ENCODE measurements at places on chromosomes 11 and 22.

DNA sequence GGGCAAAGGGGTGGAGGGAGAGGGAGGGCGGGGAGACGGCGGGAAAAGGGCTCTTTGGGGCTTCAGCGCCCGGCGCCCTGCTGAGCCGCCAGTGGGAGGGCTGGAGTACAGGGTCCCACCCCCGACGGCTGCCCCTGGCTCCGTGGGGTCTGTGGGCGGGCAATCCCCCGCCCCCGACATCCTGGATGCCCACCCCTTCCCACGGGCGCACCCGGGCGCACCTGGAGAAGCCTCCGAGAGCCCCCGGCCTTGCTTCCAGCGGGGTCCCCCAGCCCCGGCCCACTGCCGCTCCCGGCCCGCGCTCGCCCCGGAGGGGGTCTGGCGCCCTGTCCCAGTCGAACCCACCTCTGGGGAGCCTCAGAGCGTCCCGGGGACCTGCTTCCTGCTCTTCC, 394 bp downstream of the CHRM4 start:
- DNase-seq, result no peak

GRCh38 chr22:17119481-17120202, 1.5 kb downstream of the TMEM121B start:
- no peak for DNase-seq

- no peak for DNase-seq
These were observed 2.2 kb upstream of the KIRREL3 start for GRCh38 chr11:127002669-127003259.

DNA sequence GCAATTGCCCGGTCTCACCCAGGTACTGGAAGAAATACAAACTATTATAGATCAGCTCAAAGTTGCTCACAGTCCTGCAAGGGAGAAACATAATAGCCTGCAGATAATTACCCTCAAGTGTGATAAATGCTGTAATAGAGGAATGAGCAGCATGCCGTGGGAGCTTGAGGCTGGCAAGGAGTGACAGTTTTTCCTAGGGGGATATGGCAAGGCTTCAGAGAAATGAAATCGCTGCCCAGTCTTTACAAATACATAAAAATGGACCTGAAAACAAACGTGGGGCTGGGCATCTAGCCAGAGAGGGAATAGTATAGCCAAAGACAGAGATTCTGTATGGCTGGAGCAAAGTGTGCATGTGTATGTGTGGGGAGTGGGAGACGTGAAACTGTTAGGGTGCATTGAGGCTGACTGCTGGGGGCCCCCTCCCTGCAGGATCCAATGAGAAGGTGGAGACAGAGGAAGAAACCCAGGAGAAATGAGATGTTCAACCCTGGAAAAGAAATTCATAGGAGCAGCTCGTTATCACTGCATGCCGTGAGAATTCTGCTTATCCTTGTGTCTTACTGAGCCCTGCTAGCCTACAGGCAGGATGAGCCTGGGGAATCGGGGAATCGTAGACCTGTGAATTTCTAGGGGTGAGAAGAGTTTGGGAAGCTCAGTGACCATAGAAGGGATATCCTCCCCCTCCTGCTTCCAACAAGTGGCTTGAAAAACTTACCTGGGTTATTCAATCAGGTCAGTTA, 167.0 kb downstream of the LDLRAD3 start:
- DNase-seq, result no peak

- DNase-seq, result peak; percentile 75
These were observed at the start of gene TRPM5 for GRCh38 chr11:2443881-2444820. Gene TRPM5, minus strand, starts transcription at chr11:2444514. Its CDS starts 21,478 bp downstream, at chr11:2423036.

- DNase-seq, result no peak
These were observed 8.2 kb downstream of the GTPBP1 start for GRCh38 chr22:38713921-38714320.

- DNase-seq, result no peak
These were observed 2.9 kb upstream of the LRRC10B start for GRCh38 chr11:61505640-61506155.

GRCh38 chr11:2780850-2781407, 81.1 kb upstream of the KCNQ1OT1 start:
- no peak for DNase-seq

- no peak for DNase-seq
These were observed 86.1 kb upstream of the SEPTIN5 start for GRCh38 chr22:19628038-19628776.

- DNase-seq, result no peak
These were observed 39.7 kb upstream of the SUSD2 start for GRCh38 chr22:24141586-24141985.

DNA sequence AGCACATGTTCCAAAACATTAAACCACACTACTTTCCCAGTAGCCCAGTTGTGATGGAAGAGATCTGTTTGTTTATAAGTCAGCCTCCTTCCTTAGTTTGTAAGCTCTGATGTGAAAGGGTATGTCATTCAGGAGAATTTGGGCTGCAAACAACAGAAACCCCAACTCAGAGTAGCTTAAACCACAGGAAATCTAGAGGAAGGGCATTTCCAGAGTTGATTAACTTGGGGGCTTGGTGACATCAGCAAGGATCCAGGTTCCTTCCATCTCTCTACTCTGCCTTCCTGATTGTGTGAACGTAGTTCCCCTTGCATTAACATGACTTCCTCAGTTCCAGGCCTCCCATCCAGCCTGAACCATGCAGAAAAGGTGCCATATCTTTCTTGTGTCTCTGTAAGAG, 6.5 kb upstream of the FJX1 start:
- DNase-seq, result no peak

DNA sequence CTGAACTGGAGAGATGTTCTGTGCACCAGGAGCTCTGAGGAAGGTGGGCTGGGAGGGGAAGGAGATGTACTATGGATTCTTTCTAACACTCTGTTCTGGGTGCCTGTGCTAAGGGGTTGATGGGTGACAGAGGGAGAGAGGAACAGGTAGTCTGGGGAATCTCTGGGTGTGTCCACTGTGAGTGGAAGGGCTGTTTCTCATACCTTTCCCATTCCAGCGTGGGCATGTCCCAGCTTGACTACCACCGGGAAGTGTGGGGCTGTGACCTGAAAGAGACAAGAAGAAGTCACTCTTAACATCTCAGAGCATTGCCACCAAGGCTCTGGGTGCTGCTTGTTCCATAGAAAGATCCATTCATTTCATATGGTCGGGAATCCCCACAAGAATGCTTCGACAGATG, 121.9 kb downstream of the FBXO7 start:
- no peak for DNase-seq

DNA sequence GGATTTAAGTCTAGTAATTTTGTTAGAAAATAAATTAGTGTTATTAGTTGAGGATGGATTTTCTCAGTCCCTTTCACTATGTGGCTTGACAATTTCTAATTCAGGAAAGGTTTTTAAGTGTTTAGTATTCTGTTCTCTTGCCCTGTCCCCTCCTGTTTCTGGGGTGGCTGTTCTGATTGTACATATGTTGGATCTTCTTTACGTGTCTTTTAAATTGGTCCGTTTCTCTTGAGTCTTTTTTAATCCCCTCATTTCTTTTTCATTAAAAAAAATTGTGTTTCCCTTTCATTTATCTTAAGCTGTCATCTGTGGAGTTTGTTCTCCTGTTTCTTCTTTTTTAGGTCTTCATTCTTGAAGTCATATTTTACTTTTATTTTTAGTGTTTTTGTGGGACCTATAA, 12.5 kb downstream of the ZBED4 start:
- DNase-seq, result no peak

GRCh38 chr11:75703695-75704237, 13.9 kb upstream of the MOGAT2 start:
- DNase-seq, result no peak

- no peak for DNase-seq
These were observed 122.9 kb downstream of the DCDC1 start for GRCh38 chr11:31246451-31247165.

DNA sequence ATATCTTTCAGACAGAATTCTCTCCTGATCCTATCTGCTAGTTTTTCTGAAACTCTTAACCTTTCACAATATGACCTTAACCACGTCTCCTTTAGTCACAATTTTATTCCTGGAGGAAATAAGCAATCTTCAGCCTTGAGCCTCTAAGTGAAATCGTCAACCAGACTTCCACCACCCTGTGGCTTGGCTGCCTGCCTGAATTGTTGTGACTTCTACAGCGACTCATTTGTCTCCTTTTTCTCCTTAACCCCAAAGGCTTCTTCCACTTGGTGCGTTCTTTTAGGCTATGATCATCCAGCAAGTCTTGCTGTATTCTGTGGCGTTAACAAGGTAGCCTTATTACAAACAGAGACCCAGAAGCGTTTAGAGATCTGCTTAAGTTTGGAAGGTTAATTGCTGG, 535.1 kb upstream of the ARHGAP42 start:
- no peak for DNase-seq

- DNase-seq, result no peak
These were observed 130.4 kb downstream of the C11orf87 start for GRCh38 chr11:109552376-109552775.

GRCh38 chr11:84580428-84580827, 1046.7 kb downstream of the DLG2 start:
- no peak for DNase-seq

- no peak for DNase-seq
These were observed 1.5 kb upstream of the SMPD1 start for GRCh38 chr11:6388748-6389147.

DNA sequence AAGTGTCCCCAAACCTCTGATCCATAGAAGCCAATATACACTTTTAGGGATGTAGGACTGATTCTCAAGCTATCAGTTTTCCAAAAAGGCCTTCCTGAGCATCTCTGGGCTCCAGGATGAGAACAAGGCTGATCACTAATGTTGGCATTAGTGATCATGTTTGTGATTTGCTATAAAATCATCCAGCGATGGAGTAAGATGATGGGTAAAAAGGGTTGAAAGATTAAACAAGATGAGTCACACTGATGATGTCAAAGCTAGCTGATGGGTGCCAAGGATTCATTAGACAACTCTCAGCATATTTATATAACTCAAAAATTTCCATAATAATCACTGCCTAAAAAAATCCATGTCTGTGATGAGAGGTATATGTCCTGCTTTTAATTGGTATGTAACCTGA, 42.8 kb downstream of the ZNF280B start:
- no peak for DNase-seq

DNA sequence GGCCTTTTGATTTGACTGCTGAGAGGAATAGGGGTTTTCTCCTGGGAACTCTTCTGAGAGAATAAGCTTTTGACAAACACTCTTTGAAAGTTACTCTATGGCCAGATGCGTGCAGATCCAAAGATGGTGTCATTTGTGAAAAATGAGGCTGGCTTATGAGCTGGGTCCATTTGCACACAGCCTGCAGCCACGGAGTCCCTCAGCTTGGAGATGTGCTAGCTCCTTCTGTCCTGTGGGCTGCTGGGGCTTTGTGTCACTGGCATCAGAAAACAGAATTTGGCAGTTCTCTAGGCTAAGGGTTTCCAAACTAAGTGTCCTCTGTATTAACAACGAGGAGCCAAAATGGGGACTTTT, 702.4 kb downstream of the NTM start:
- DNase-seq, result no peak

DNA sequence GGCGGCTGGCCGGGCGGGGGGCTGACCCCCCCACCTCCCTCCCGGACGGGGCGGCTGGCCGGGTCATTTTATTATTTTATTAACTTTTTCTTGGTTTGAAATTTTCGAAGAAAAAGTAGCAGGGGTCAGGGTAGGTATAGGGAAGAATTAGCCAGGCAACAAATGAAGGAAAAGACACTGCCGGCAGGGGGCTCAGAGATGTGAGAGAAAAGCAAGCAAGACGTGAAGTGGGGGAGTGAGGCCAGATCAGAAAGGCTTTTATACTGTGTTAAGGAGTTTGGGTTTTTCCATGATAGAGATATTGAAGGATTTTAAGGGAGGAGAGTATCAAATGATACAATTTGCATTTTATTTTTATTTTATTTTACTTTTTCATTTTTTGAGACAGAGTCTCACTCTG, 19.0 kb downstream of the RNF214 start:
- no peak for DNase-seq

DNA sequence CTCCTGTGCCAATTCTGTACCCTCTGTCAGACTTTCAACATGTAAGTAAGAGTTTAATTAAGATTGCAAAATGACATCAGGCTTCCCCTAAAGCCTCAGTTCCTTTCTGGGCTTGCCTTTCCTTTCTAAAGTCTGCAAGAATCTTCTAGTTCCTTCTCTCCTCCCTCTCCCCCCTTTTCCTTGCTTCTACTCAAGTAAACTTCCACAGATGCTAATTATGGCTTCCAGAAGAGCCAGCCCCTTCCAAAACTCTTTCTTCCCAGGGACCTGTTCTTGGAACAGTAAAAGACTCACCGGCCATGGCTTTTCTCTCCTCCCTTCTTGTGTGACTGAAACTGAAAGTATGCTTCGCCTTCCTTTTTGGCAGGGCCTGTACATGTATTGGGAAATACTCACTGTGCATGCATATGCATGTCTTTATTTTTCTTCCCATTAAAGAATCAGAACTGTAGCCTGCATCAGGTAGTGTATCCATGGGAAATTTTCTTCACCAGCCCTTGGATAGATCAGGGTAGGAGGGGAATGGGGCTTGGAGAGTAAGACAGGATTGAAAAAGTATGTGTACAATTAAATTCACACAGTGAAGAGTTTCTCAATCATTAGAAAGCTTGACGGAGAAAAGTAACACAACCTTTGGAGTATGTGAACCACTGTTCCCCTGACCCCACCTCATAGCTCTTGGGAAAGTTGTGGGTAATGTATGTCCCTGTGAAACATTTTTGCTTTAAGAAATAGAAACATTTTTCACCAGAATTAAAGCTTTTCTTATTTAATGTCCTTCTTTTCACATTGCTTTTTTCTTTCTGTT, at the start of gene CASP1:
TSS of gene CASP1 (minus strand) at position 332 of the 808 bp plus-strand sequence. CDS start at position 301, 31 bp downstream.
- peak; percentile 24 for DNase-seq

- no peak for DNase-seq
These were observed 2.1 kb downstream of the GLYATL1B start for GRCh38 chr11:59088162-59088561.

DNA sequence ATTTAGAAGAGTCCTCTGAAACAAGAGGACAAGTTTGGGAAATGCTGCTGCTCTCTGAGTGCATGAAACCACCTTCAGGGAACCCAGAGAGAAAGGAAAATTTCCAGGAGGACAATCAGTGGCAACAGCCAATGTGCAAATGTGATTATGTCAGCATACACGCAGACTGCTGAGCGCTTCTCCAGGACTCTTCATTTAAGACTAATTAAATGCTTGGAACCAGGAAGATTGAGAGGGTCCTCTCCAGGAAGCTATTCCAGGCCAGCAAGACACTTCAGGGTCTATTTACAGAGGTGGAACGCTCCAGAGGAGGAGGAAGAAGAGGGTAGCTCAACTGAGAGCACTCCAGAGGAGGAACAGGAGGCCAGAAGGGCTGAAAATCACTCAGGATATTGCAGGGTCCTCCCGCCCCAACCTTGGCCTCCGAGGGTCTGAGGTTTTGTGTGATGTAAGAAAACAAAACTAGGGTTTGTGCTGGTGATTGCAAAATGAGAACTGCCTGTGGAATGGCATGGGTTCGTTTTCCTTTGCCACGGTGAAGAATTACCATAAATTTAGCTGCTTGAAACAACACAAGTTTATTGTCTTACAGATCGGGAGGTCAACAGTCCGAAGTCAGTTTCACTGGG, 14.1 kb upstream of the HTR3A start:
- DNase-seq, result no peak

DNA sequence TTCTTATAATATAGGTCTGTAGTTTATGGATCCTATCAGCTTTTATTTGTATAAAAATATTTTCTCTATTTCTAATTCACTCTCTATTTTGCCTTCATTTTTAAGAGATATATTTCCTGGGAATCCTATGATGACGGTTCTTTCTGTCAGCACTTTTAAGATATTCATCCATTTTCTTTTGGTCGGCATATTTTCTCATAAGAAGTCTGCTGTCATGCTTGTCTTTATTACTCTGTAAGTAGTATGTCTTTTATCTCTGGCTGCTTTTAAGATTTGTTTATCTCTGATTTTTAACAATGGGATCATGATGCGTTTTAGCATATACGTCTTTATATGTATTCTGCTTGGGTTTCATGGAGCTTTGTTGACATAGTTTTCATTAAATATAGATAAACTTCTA, 175.5 kb downstream of the SNX19 start:
- no peak for DNase-seq

GRCh38 chr11:131985846-131986301, 615.5 kb downstream of the NTM start:
- no peak for DNase-seq
